ENCODE measurements at places on chromosomes 11 and 22. TPM values are rescaled to one million over a fixed set of nuclear protein-coding genes. Genes with fewer than 3 reads are reported as not detected.

- H3K4me1 ChIP-seq, result peaks cover 9% of the 10 kb centered on the region
- no peaks in the 10 kb centered on the region for H3K27me3 ChIP-seq
- DNase-seq, result no peak
- H3K27ac ChIP-seq, result no peak overlapping the region
- H3K36me3 ChIP-seq, result no peaks in the 10 kb centered on the region
These were observed 71.1 kb downstream of the RPUSD4 start for GRCh38 chr11:126140201-126140925.

DNA sequence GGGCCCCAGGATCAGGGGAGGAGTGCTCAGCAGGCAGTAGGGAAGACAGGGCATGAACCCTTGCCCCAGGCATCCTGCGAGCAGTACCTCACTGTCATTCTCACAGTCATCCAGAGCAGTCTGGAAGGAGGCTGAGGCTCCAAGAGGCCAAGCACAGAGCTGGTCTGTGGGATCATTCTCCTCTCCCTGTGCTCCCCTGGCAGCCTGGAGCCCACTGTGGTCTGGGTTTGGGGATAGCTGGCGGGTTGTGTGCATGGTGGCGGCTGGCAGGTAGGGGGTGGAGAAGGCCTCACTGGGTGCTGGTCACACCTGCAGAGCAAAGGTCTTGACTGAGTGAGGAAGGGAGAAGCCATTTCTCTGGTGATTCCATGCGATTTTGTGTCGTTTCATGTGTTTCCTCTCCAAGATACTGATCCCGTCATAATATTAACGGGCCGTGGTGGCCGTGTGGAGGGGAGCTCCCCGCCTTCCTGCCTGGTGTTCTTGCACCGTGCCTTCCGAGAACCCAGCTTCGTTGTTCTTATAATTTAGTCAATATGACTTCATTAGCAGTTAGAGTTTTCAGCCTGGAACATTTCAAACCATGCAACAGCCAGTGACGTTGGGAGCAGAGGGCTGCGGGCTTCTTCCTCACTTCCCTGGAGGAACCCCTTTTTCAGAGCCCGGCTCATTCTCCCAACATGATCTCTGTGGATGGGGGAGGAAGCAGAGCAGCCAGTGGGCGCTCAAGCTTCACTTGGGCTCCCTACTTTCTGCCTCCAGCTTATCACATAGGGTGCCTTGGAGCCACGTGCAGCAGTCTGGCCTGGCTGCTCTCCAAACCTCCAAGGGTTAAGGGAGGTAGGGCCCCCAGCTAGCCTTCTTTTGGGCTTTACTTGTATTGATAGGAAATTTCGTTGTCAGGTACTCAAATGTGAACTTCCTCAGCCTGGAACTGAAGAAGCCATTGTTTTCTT lies 20.8 kb upstream of the ADORA2A start:
- peaks cover 9% of the 10 kb centered on the region for H3K27me3 ChIP-seq
- no peak for DNase-seq
- peaks cover 45% of the 10 kb centered on the region for H3K36me3 ChIP-seq
- peak overlapping the region; percentile 96 for H3K27ac ChIP-seq
- peak overlapping the region; percentile 21 for H3K4me3 ChIP-seq

- no peak for DNase-seq
- H3K27ac ChIP-seq, result no peak overlapping the region
- H3K27me3 ChIP-seq, result peaks cover 2% of the 10 kb centered on the region
- no peak overlapping the region for H3K4me3 ChIP-seq
- H3K4me1 ChIP-seq, result no peaks in the 10 kb centered on the region
These were observed 121.0 kb upstream of the FGF3 start for GRCh38 chr11:69940246-69940610.

The PRRG4 gene
- total RNA-seq, result not detected

The CAVIN3 gene
- 91.0 TPM for total RNA-seq

- peaks cover 16% of the 10 kb centered on the region for H3K4me1 ChIP-seq
- H3K27ac ChIP-seq, result no peak overlapping the region
- DNase-seq, result no peak
These were observed 9.6 kb downstream of the ADM start for GRCh38 chr11:10314199-10315072.

The KDM4D gene
- 1.8 TPM for total RNA-seq

The MMP8 gene
- not detected for total RNA-seq

DNA sequence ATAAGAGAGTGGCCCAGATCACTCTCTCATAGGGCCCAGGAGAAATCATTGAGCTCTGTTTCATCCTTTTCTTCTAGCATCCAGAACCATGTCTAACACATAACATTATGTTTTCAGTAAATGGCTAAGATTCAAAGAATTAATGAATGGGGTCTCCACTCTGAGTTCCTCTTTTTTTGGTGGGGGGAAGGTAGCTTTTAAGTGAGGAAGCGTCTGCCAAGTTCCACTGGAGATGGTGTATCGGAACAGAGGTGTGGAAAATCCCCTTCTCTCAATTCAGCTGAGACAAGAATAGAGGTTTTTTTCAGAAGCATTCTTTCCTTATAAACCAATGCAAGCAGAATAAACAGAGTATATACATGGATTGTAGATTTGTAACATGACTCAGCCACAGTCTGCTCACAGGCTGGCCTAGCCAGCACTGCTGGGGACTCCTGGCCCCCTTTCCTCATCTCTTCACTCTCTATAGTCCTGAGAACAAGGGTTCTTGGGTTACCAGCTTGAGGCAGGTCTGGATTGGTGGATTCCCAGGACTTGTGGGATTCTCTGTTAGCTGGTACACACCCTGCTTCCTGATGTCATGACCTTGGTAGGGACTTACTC lies 97.2 kb downstream of the TRAF6 start:
- DNase-seq, result no peak
- peaks cover 56% of the 10 kb centered on the region for H3K4me1 ChIP-seq
- H3K4me3 ChIP-seq, result peak overlapping the region; percentile 31

The EFCAB6 gene
- 0.69 TPM for total RNA-seq

GRCh38 chr11:44747316-44747715 lies 20.6 kb downstream of the TSPAN18 start:
- H3K27ac ChIP-seq, result peak overlapping the region; percentile 32
- peaks cover 48% of the 10 kb centered on the region for H3K36me3 ChIP-seq
- no peak for DNase-seq
- H3K4me3 ChIP-seq, result no peak overlapping the region
- H3K27me3 ChIP-seq, result peaks cover 10% of the 10 kb centered on the region
